Right ventricle myocardium superior (tissue), 1 donor: ENCODE measurements at places on chromosomes 13 and 19. TPM values are rescaled to one million over a fixed set of nuclear protein-coding genes. Genes with fewer than 3 reads are reported as not detected.

The ZNF90 gene
- total RNA-seq, result 1.00 TPM

The USHBP1 gene
- total RNA-seq, result 7.9 TPM

The ZNF540 gene
- total RNA-seq, result 7.9 TPM

The TSKS gene
- total RNA-seq, result 0.86 TPM

The PRSS57 gene
- not detected for total RNA-seq

The POSTN gene
- total RNA-seq, result 10.0 TPM

The RPL18 gene
- 526 TPM for total RNA-seq

The PRRG2 gene
- 0.70 TPM for total RNA-seq

The LACC1 gene
- total RNA-seq, result 4.2 TPM

The ZNF560 gene
- not detected for total RNA-seq

The METTL21C gene
- total RNA-seq, result not detected

The PTGIR gene
- total RNA-seq, result 2.6 TPM

The KLK3 gene
- not detected for total RNA-seq

The KCTD12 gene
- 34.7 TPM for total RNA-seq

The AMH gene
- 0.24 TPM for total RNA-seq

The ERICH6B gene
- not detected for total RNA-seq

DNA sequence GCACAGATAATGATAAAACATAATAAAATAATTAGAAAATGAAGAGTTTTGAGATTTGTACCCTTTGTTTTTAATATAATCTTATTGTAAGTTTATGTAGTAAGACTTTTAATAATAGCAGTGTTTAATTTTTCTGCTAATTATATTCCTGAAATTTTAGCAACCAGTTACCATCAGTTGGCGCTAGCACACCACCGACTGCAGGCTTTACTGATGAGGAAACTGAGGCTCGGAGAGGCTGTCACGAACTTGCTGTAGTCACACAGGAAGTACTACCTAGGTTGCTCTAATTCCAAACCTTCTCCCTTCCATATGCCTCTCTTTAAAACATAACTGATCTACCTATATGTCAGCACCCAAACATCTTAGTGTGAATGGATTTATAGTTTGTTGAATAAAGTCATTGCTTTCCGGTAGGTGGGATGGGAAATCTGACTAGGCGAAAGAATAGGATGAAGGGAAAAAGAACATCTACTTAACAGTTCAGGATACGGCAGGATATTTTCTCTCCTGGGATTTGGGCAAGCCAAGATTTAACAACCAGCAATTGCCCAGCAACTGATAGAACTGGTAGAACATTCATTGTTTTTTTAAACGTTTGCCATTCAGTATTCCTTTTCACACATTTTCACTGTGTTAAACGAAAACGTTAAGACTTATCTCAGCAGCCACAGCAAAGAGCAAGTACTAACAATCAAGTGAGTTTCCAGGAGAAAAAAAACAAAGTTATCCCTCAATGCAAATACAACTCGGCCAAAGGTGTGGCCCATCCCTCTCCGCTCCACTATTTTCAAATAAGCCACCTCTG lies 822 bp upstream of the RFXAP start:
- no peak for DNase-seq

GRCh38 chr19:49971991-49972411 lies 11.0 kb upstream of the SIGLEC11 start:
- DNase-seq, result peak; percentile 37

DNA sequence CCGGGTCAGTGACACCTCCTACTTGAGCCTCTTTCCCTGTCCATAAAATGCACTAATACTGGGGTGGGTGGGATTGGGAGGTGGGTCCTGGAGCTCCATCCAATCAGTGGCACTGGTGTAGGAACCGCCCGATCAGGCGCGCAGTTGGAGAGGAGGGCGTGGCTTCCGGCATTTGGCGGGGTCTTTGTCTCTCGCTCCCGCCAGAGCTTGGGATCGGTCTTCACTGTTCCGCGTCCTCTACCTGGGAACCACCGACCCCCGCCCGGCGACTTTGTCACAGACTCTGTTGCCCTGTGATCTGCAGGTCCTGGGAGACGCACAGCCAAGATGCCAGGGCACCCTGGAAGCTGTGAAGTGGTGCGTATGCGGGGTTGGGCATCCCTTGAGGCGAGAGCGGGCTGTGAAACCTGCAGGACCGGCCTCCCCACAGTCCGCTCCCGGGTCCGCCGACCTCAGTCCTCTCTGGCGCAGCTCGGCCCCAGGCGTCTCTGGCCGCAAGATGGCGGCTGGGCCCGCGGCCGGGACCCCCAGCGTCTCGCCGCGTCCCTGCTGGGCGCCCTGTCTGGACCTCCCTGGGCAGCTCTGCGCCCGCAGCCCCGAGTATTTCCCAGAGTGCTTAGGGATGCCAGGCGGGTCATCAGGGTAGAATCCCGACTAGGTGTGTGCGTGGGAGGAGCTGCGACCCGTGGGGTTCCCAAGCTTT lies 41.6 kb upstream of the ZNF730 start:
- DNase-seq, result peak; percentile 71

GRCh38 chr19:40283414-40284250 lies 1.5 kb downstream of the AKT2 start:
- no peak for DNase-seq

- no peak for DNase-seq
Measured at GRCh38 chr13:101291646-101292515, 124.4 kb downstream of the NALCN start.

GRCh38 chr19:58328999-58329398 lies 2.2 kb downstream of the ZSCAN22 start:
- no peak for DNase-seq

DNA sequence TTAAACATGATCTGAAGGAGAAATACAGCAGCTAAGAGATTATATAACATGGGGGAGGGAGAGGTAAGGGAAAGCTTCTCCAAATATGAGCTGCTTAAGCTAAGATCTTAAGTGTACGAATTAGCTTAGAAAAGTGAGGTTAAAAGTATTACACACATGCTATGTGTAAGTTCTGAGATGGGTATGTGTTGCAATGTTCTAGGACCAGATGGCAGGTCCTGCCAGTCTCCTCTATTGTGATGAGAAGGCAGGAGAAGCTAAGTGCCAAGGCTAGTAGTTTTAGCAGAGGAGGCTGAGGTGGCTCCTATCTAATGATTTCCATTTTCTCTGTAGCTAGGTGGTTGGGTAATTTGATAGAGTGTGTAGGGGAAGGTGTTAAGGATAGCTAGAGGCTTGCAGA lies 57.6 kb downstream of the MICU2 start:
- no peak for DNase-seq

GRCh38 chr13:77871596-77871995 lies 47.0 kb downstream of the EDNRB start:
- DNase-seq, result no peak

DNA sequence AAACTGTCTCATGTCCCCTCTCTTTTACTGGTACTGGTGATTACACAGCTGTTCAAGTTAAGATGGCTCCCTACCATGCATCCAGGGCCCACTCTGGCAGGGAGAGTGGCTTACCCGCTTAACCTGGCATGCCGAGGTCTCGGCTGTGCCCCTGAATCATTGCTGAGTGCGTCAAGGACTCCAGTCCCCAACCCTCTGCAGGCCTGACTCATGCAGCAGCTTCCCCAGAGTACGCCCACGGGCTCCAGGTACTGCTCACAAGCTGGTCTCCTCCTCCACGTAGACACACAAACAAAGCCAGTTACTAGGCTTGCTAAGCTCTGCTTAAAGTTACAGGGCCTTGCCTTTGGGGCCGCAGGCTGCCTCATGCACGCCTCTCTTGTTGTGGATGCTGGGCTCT lies 447.4 kb downstream of the COG6 start:
- DNase-seq, result no peak

GRCh38 chr19:7067716-7068115 lies 1.8 kb upstream of the ZNF557 start:
- no peak for DNase-seq

- DNase-seq, result no peak
Measured at GRCh38 chr13:87376081-87376480, 295.1 kb upstream of the SLITRK5 start.

DNA sequence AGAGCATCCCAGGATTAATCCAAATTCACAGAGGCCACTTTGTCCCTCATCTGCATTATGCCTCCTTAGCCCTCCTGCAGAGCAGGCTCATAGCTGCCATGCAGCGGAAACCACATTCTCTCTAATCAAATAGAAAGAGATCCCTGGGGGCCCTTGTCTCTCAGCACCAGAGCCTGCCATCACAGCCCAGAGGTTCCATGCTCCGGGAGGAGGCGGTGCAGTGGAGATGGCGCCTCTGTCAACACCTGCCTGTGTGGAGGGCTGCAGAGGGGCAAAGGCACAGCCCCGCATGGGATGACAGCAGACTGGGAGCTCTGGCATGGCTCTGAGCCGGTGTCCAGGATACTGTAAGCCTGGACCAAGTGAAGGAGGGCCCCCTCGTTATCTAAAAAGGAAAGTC lies 111.3 kb downstream of the SLC7A1 start:
- DNase-seq, result no peak

GRCh38 chr19:16069813-16070365 lies 6.4 kb upstream of the TPM4 start:
- no peak for DNase-seq

DNA sequence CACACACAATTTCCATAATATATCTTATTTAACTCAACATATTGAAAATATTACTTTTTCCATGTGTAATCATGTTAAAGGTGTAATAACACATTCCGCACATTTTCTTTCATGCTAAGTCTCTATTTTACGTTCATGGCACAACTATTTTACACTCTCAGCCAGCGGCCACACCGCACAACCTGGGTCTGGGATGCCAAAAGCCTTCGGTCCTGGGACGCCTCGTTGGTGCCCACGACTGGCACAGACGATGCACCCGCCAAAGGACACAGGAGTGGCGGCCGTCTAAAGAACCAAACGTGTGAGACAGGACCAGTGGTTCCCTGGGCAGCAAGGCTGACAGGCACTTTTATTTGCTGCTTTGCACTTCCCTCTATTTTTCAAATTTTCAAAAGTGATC lies 10.0 kb upstream of the PROZ start:
- DNase-seq, result no peak

DNA sequence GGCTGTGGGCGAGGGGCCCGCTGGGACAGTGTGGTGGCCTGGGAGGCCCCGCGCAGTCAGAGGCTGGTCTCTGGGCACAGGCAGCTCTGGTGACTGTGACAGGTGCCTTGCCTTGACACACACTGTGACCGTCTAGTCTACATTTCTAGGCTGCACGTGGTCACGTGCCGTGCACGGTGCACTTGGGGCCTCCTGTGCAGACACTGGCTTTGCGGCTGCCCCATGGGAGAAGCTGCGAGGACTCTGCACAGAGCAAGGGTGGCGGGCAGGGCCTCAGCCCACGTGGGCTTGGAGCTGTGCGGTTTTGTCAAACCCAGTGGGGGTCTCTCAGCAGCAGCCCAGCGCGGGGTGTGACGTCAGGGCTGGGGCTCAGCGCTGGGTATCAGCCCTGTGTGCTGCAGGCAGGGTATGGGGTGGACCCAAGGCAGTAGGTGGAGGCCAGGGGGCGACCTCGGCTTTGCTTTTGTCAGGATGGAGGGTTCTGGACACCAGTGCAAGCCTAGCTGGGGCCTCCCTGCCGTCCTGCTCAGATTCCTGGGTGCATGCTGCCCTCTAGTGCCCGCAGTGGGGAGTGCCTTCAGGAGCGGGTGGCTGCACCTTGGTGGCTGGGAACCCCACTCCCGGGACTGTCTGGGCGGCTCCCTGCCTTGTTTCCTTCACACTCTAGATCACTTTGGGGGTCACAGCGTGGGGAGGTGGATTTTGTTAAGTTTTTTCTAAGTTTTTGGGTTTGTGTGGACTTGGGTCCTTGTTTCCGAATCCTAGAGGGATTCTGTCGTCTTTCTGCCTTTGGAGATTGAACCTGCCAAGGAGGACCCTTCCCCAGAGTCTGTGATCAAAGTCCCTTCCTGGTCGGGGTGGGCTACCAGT lies 62.6 kb downstream of the KDM4B start:
- DNase-seq, result peak; percentile 90

GRCh38 chr13:73542446-73542845 lies 483.6 kb downstream of the KLF5 start:
- DNase-seq, result no peak

- DNase-seq, result no peak
Measured at GRCh38 chr19:17309965-17310461, 650 bp downstream of the DDA1 start.

GRCh38 chr13:24888291-24888931 lies 124.4 kb downstream of the RNF17 start:
- no peak for DNase-seq

DNA sequence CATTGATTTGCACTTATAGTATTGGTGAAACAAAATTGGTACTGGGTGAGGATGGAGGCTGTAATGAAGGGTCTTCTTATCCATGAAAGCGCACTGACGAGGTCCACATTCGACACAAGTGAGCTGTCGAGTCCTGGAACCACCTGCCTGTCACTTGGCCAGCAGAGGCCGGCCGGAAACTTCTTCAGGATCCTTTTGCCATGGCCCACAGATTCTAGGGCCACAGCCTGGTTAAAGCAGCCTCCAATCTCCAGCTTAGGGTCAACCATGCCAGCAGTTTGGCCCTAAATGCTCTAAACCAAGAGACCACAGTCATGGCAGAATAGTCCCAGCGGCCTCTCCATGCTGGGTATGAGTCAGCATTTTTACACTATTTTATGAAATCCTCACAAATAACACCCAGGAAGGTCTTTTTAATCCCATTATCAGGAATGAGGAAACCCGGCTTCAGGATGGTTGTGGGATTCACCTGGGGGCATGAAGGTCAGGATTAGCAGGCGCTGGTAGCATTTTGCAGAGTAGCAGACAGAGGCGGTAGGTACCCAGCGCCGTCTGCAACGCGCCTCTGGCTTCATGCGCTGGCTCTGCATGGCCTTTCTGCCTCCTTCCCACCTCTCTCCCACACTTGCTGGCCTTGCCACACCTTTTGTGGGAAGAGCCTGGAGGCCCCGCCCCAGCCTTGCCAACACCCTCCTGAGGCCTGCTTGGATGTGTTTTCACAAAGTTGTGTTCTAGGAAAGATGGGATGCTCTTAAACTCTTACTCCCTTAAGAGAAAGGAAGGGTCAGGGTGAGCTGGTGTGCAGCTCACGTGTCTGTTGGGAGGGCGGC lies 15.2 kb downstream of the GAS6 start:
- no peak for DNase-seq

DNA sequence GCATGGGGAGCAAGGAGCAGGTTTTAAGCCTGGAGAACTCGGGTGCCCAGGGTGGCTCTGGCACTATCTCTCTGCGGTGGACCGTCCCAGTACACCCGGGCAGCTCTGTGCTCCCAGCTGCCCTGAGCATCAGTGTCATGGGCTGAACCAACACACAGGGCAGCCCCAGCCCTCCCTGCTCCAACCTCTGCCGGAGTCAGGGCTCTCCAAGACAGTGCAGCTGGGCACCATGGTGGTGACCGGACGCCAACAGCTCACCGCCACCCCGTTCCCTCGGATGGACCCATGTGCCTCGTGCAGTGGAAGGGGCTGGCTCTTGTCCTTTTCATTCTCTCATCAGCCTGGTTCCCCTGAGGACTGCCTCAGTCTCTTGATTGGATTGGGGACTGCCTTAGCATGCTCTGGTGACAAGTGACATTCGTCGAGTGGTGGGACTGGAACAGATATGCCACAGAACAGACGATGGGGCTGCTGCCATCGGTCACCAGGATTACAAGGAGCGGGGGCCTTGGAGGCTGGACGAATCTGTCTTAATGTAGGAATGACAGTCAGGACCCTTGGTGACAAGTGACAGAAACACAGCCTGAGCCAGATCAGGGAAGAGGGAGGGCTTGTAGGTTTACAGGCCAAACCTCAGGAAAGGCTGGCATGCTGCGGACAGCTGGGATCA lies 25.7 kb upstream of the VSTM2B start:
- DNase-seq, result no peak
